ENCODE measurements at places on chromosomes 6 and 20.

DNA sequence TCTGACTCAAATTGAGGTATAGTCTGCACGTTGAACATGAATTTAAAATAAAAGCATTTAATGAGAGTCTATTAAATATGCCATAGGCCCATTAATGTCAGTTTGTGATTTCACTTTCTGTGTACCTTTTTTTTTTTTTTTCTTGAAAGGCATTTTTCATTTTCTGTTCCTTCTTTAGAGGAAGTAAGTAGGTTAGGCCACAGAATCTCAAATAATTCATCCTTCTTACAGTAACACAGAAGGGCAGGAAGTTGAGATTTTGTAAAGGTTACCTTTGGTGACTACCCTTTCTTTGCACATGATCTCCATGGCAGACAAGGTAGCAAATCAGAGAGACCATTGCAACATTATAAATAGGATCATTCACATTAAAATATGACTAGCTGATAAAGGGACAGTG, 9.6 kb downstream of the L3MBTL3 start:
- no peak for DNase-seq

GRCh38 chr6:84728602-84729001, 35.8 kb downstream of the TBX18 start:
- DNase-seq = no peak

DNA sequence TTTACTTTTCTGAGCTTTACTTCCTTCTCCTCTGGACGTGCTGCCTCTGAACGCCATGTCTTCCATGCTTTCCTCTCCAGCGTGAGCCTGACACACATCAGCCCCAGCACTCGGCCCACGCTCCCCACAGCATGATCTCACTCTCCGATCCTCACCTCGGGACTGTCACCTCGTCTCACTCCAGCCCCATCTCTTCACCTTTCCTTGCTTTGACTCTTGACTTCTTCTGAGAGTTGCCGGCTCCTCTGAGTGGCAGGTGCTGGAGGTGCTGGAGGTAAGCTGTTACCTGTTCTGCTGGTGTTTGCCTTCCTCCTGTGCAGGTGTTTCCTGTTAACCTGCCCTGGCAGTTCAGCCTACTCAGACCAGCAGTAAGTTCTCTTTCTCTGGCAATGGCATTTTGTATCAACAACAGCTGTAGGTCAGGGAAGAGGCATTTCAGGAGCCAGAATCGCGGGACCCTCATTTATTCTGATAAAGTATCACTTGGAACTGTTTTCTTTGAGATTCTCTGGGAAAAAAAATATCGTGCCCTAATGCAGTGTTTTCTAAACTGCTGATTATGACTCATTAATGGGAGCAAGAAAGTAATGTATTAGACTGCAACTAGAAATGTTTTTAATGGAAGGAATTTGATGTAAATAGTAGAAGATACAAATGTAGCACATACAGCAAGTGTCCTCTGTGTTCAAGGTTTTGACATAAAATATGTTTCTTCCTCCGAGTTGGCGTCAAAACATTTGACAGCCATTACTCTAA, 106.5 kb downstream of the ARID1B start:
- peak; percentile 20 for DNase-seq

- no peak for DNase-seq
Measured at GRCh38 chr20:20399531-20400500, 31.9 kb downstream of the INSM1 start.

DNA sequence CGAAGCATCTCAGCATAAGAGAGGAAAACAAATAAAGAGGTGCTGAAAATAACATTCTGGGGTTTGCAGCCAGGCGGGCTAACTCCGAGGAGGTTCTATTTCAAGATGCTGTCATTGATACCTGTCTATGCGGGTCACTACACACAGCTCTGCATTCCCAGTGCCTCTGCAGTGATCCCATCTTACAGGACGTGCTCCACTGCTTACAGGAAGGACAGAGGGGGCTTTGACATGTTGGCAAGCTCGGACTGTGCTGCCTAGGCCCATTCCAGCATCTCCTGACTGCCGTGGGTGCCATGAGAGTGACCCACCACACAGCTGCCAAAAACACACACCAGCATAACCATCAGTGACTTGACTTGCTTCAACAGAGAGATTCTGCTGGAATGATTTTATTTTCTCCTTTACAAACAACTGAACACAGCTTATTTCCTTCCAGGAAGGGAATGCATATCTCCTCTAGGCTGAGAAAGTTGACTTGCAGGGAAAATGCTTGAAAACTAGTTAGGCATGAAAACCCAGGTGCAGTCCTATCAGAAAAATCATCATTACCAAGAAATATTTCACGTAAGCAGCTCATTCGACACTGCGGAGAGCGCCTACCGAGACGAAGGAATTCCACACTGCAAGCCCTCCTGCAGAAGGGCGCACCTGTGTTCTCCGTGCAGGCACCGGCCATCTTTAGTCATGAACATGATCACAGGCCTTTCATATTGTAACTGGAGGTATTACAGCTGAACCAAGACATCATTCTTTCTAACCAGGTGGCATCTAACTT, 62.5 kb downstream of the RAMACL start:
- DNase-seq = no peak

GRCh38 chr6:87946669-87947068, 101.0 kb upstream of the SPACA1 start:
- DNase-seq = no peak

DNA sequence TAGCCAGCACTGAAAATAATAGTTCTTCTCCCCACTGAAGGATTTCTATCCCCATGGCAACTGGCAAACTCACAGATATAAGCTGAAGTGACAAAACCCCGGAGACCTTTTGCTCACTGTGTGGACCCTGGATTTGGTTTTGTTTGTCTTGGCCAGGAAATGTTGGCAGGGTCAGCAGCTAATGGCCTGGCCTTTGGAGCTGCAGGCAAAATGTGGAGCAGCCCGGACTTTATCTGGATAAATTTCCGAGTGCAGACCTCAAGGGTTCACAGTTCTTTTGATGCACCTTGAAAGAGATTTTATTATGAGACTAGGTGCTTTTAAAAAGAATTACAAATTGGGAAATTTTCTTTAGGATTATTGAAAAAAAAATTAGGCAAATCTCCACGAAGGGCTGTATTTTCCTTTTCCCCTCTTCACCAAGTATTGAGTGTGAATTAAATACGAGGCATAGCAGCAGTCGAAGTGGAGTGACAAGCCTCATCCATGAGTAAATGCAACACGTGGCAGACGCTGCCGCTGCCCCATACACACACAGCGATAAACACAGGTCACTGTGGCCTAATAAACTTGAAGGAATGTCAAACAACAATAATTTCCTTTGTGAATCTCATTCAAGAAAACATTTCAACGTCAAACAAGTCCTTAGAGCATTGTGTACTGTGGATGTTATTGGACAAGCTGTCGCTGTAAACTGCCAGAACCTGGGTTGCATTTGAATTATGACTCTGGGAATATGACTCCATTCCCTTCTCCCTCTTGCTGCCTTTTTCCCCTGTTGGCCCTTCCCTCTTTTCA, 35.1 kb upstream of the CCN6 start:
- no peak for DNase-seq

GRCh38 chr6:169370054-169370453, 116.4 kb upstream of the THBS2 start:
- DNase-seq = no peak

DNA sequence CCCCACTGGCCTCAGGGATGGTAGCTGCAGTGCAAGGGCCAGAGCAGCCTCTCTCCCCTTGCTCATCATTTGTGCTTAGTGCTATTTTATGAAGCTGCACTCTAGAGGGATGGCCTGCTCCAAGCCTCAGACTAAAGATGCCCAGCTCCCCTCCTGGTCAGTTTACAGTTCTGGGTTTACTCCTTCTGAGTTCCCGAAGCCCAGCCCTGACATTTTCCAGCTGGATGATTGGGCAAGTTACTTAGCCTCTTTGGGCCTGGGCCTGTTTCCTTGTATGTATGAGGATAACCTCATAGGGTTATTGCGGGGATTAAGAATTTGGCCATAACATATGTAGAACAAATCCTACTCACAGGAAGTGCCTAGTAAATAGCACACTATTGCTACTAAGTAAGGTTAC, 31.8 kb upstream of the EMILIN3 start:
- DNase-seq = no peak

DNA sequence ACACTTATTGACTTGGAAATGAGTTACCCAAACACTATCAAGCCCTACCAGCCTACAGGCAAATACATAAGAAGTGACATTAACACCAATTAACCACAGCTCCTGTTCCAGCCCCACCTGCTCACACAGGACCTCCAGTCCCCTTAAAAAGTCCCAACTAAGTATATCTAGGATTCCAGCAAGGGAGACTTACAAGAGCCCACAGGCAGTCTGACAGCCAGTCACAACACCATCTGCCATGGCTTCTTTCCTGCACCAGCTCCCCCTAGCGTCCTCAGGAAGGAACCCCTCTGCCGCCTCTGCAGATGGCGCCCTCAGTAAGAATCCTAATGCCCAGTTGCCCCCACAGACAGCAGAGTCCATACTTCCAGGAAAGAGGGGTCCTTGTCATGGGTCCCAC, 122.1 kb downstream of the HIVEP2 start:
- DNase-seq = no peak

DNA sequence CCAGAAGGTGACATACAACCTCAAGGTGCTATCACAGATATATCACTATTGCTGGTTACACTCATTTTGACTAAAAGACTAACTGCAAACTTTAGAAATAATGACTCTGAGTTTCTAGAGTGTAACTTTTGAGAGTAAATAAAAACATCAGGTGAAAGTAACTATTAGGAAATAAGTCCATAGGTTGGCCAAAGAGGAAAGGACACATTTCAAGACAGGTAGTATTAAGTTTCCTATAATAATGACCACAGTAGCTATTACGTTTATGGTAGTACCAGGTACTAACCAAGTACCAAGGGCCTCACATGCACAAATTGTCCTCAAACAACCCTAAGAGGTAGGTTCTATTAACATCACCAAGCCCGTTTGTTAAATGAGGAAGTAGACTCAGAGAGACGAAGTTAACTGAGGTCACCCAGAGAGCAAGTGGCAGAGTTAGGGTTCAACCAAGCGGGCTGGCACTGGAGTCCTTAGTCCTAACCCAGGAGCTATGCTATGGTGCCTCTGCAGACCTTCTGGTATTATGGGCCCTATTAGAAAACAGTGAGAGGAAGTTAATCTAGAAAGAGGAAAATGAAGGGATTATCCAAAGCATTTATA, 36.8 kb downstream of the HEBP2 start:
- no peak for DNase-seq

- no peak for DNase-seq
Measured at GRCh38 chr6:24664046-24664987, 2.4 kb downstream of the TDP2 start.

DNA sequence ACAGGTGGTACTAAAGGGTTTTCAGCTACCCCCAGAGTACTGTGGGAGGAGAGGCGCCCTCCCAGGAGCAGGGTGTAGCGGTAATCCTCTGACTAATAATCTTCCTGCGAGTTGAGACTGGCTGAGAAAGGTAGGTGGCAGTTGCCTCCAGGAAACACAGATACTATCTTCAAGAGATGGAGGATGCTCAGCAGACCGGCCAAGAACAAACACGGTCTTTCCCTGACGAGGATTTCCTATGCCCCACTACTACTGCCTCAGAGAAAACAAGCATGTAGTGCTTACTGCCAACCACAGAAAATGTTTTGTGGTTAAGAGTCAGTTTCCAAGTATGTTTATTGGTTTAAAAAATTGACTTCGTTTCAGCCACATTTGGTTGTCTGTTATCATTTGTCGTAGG, 26.8 kb downstream of the C6orf89 start:
- DNase-seq = peak; percentile 54

DNA sequence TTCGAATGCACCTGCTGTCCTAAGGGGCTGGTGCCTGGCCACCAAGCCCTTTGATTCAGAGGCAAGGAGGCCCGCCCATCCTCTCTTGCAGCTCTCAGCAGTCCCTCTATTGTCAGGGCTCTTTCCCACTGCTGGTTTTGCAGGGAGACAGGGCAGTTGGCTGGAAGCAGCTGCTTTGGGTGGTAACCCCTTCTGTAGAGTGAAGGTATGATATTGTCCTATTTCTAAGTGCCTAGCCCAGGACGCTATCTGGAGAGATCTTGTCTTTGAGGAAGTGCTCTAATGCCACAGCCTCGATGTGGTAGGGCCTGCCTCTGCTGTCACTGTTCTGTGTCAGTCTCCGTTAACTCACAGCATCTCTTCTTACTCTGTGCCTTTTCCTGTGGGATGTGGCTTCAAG, 5.6 kb downstream of the PLCG1 start:
- peak; percentile 36 for DNase-seq

- DNase-seq = no peak
Measured at GRCh38 chr6:12354499-12354898, 64.3 kb downstream of the EDN1 start.

GRCh38 chr20:13243826-13244376, 22.8 kb downstream of the ISM1 start:
- DNase-seq = no peak

GRCh38 chr20:19929481-19930145, 87.5 kb upstream of the NAA20 start:
- DNase-seq = no peak

GRCh38 chr20:19460386-19460785, 247.9 kb downstream of the SLC24A3 start:
- DNase-seq = no peak

GRCh38 chr6:18260448-18261106, 3.8 kb downstream of the DEK start:
- peak; percentile 33 for DNase-seq

- DNase-seq = no peak
Measured at GRCh38 chr6:45487645-45488044, 109.9 kb upstream of the SUPT3H start.

GRCh38 chr20:37850724-37851355, 52.1 kb upstream of the VSTM2L start:
- no peak for DNase-seq

GRCh38 chr6:139981768-139982181, 607.3 kb upstream of the CITED2 start:
- no peak for DNase-seq

DNA sequence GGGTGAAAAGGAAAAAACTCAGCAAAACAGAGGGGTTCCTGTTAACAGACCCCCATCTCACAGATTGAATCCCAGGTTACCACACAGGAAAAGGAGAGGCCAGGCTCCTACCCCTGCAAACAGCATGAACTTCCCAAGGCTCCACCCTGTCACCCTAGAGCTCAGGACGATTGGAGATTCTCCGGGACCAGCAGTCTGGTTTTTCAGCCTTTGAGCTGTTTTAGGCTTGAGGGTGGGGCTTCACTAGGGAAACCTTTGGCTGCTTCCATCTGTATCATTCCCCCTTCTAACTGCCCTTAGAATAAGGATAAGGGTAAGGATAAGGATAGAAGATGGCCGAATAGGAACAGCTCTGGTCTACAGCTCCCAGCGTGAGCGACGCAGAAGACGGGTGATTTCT, 16.0 kb downstream of the C6orf58 start:
- no peak for DNase-seq

- DNase-seq = no peak
Measured at GRCh38 chr6:37525460-37526357, 26.0 kb upstream of the CCDC167 start.

- DNase-seq = no peak
Measured at GRCh38 chr20:653590-654416, 803 bp upstream of the SRXN1 start.

GRCh38 chr6:12395898-12396297, 105.7 kb downstream of the EDN1 start:
- DNase-seq = no peak

DNA sequence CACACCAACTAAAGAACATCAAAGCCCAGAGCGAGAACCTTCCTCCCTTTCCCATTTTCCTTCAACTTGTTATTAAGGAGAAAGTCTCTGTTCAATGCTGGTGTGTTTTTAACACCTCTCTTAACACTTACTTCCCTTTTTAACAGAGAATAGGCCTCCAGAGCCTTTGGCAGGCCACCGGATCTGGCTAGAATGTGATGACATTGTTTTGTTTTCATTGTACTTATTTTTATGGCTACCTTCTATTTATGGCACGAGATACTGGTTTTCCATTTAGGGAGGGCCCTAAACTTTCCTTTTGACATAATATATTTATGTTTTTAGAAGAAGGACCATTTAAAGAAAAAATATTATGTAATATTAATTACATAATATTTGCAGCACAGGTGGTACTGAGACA, 21.6 kb downstream of the TCF15 start:
- DNase-seq = no peak
